ENCODE measurements at places on chromosomes 5 and 9.

DNA sequence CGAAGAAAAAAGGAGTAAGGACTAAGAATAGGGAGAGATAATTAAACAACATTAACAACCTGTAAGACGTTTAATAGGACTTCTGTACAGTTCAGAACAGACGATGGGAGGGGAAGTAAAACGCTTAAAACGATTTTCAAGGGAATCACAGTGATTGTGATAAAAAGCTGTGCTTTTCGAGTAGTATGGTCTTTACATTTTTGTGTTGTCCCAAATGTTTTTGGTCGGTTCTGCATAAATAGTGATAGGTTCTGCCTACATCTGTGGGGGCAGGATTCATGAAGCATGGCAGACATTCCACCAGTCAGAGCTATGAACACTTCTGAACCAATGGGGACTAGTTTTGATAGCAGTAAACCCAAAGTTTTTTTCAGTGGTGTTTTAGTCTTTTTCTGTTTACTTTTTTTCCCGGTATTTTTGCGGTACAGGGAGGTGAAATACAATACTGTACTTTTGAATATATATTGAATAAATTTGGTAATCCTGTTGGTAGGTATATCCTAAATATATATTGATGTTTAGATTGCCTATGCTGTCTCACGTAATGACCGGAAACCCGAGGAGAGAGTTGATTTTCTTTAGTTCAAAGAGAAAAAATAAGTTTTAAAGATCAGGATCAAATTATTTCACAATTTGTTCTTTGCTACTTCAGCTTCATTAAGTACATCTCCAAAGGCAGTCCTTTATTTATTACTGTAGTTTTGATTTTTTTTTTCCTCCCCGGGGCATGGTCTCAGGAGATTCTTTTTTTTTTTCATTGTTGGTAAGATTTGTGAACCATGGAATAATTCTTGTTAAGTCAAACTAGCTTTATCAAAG is 1.3 kb downstream of the ERBIN start:
- DNase-seq, result peak; percentile 1

DNA sequence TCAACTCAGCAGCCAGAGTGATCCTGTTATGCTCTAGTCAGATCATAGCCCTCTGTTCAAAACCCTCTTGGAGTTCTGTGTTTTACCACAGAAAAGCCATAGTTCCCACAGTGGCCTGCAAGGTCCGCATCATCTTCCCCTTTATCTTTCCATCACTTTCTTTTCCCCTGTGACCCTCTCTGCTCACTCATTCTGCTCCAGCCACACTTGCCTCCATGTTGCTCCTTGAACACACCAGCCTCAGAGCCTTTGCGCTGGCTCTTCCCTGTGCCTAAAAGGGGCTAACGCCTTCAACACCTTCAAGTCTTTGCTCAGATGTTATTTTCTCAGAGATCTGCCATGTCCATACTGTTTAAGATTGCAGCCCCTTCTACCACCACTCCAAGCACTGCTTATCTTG is 26.3 kb downstream of the CSF2 start:
- DNase-seq, result no peak

GRCh38 chr9:129236441-129237145 is 58.5 kb upstream of the IER5L start:
- DNase-seq, result no peak

- DNase-seq, result no peak
Observed at GRCh38 chr9:82091610-82092009, 103.0 kb downstream of the SPATA31D1 start.

DNA sequence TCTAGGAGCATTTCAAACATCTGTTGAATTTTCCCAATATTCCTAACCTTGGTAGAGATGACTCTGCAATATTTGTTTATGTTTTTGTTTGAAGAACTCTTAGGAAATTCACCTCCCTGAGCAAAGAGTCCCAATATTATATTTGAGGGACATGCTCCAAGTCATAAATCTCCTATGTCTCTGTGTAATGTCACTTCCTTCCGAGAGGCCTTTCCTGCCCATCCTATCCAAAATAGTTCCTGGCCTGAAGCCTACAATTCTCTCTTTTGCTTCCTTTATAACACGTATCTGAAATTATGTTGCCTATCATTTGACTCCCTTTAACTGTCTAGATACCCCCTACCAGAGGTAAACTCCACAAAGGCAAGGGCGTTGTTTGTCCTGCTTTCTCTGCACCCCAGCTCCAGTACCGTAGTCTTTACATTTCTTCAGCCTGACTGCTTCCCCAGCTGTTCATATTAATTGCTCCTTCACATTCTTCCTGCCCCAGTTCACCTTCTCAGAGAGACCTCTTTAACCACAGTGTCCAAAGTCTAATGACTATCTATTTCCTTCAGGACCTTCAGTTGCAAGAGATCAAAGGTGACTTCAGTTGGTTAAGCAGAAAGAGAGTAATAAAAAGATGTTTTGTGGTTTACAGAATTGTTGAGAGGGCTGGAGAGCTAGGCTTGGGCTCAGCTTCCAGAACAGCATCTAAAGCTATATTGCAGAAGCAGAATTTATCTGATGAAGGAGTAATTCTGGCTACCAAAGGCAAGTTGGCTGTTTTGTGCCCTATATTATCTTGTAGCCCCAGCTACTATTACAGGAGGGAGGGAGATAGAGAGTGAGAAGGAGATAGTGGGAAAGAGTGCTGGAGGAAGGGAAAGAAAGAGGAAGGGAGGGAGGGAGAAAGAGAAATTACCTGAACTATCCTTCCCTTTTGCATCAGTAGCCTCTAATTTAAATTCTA is 109.3 kb upstream of the TMEM161B start:
- DNase-seq, result no peak

GRCh38 chr5:139383993-139384590 is 995 bp upstream of the SLC23A1 start:
- no peak for DNase-seq

GRCh38 chr5:180313677-180314505 is 22.0 kb upstream of the MAPK9 start:
- DNase-seq, result no peak

DNA sequence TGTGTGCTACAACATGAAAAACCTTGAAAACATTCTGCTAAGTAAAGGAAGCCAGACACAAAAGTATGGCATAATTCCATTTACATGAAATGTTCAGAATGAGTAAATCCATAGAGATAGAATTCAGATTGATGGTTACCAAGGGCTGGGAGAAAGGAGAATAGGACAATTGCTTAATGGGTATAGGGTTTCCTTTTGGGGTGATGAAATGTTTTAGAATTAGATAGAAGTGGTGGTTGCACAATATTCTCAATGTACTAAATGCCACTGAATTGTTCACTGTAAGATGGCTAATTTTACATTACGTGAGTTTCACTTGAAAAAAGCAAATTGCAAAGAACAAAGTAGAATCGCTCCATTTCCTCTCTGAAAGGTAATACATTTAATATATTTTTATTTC is 43.0 kb upstream of the GAS1 start:
- no peak for DNase-seq

DNA sequence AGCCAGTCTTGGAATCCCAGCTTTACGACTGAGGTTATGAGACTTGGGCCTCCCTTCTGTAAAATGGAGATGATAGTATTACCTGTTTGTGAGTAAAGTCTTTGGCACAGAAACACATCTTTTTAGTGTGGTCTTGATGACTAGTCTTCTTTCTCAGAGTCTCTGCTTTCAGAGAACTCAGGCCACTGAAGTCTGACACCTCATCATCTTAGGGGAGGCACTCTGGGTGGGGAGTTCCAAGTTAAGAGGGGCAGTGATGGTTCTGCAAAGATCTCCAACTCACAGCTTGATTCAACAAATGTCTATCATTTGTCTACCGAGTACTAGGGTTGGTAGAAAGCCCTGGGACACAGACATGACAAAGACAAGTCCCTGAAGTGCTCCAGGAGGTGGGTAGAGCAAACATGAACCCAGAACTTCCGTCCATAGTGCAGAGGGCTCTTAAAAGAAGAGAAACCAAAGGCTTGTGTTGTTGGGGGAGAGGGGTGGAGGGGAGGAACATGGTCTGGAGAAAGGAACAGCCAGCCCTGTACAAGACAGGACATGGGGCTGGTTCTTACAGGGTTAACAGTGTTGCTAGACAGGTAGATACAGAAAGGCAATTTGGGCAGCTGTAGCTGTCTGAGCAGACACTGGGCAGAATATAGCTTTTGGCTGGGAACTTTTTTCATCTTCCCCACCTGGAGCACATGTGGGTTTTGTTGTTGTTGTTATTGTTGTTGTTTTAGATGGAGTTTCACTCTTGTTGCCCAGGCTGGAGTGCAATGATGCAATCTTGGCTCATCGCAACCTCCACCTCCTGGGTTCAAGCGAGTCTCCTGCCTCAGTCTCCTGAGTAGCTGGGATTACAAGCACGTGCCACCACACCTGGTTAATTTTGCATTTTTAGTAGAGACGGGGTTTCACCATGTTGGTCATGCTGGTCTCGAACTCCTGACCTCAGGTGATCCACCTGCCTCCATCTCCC is 2.6 kb upstream of the CD14 start:
- no peak for DNase-seq

DNA sequence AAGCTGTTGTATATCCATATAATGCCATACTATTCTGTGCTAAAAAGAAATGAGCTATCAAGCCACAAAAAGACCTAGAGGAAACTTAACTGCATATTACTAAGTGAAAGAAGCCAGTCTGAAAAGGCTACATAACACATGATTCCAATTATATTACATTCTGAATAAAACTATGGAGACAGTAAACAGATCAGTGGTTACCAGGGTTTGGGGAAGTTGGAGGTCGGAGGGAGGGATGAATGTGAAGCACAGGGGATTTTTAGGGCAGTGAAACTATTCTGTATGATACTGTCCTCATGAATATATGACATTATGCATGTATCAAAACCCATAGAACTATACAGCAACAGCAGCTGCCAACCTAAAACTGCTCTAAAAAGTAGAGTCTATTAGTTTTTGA is 5.6 kb upstream of the RFK start:
- DNase-seq, result no peak

DNA sequence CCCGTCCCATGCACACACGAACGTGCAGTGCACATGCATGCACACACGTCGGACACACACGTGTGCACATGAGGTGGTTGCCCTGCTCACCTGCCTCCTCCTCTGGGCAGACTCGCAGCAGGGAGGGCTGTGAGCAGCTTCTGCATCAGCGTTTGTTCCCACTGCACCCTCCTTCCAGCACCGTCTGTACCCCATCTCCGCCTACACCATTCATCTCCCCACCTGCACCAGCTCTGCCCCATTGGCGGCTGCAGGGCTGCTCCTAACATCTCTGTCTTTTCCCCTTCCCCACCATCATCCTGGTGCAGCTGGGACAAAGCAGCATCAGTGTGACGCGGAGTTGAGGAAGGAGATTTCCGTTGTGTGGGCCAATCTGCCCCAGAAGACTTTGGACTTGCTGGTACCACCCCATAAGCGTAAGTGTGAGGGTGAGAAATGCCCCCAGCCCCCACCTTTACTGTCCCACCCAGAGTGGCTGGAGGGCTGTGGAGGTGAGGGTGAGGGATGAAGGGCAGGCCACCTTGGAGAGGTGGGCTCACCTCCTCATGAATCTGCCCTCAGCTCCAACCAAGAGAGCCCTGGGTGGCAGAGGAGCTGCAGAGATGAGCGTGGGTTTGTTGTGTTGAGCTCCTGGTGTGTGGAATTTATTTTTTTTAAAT is 234.6 kb downstream of the CACNA1B start:
- DNase-seq, result no peak

All from effector memory CD4-positive, alpha-beta T cell (primary cell).